ENCODE measurements at places on chromosomes 5 and 9.

DNA sequence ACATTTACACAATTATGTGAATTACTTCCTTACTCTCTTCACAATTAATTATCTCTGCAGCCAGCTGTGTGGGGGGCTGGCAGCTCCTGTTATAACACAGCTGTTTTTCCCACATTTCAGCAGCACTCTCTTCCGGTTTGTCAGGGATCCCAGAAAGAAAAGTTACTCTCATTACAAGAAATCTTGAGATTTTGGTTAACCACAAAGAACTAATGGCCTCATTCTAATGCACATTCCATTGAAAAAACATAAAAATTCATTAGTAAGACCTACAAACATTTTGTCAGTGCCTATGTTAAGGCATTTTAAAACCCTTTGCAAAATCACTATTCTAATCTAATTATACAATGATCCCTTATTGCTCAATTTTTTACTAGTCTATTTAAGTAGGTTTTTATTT is 64.1 kb downstream of the PDE4D start:
- DNase-seq, result no peak

DNA sequence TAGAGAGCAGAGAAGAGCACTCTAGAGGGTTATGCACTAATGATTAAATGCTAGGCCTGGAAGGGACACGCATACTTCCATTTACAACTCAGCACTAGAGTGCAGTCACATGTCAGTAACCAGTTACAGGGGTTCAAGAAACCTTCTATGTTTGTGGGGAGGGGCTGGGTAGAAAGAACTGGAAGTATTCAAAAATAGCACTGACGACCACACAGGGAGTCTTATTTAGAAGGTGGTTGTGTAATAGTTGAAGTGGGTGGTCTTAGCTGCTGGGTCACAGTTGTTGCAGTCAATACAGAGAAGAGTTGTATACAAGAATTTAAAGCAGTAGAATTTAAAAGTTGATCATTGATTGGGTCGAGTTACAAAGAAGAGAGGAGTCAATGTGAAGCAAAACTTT is 15.4 kb downstream of the AOPEP start:
- DNase-seq, result no peak

DNA sequence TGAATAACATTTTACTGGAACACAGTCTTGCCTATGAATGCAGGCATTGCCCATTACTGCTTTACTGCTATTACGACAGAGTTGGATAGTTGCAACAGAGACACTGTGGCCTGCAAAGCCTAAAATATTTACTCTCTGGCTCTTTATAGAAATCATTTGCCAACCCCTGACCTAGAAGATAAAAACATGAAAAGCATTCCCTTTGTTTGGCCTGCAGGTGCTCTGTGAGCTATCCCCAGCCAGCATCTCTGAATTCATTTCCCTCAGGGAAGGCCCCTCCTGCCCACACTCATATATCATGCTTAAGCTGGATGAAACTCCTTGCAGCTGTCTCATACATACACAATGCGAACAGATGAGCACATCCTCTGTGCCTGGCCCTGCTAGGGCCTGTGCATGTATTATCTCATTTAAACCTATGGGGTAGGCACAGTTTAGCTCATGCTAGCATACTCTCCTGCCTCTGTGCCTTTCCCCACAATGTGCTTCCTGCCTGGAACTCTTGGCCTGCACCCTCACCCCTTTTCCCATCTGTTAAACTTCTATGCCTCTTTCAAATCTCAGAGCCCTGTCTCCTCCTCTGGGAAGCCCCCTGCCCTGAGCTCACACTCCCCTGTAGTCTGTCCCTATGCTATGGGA is 193.1 kb downstream of the PAX5 start:
- DNase-seq, result no peak

GRCh38 chr9:20358207-20358606 is 264.1 kb downstream of the MLLT3 start:
- DNase-seq, result no peak

GRCh38 chr5:157342822-157343402 is 77.0 kb downstream of the CYFIP2 start:
- no peak for DNase-seq

DNA sequence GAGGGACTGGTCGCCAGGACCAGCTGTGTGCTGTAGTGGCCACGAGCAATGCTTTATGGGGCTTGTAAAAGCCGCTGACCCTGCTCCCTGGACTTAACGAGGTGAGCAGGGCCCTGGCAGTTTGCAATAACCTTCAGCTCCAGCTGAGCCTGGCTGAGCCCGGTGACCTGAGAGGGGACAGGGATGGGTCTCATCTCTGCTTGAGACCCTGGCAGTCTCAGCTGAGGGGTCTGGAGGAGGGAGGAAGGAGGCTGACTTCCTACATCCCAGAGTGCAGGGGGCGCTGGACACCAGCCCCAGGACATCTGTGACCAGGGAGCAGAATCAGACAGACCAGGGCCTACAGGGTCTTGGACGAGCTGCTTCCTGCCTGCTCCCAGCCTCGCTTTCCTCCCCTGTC is 277.5 kb upstream of the MVB12B start:
- DNase-seq, result no peak

DNA sequence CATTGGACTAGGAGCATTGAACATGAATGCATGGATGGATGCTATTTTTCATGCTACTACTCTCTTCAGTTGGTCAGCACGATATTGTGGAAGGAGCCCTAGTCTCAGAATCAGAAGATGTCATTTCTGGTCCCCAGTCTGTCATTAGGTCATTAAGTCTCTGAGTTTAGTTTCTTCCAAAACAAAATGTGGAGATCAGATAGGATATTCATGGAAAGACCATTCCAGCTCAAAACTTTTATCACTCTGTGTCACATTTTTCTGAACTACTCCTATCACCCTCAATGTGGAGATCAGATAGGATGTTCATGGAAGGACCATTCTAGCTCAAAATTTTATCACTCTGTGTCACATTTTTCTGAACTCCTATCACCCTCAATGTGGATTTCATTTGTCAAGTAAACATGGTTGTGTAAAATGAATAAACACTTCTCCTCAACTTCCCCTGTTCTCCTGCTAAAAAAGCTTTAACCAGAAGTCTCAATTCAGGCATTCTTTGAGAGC is 296.8 kb downstream of the MRPS30 start:
- DNase-seq, result no peak

- DNase-seq, result no peak
Measured at GRCh38 chr5:174412374-174412773, 312.0 kb upstream of the MSX2 start.

DNA sequence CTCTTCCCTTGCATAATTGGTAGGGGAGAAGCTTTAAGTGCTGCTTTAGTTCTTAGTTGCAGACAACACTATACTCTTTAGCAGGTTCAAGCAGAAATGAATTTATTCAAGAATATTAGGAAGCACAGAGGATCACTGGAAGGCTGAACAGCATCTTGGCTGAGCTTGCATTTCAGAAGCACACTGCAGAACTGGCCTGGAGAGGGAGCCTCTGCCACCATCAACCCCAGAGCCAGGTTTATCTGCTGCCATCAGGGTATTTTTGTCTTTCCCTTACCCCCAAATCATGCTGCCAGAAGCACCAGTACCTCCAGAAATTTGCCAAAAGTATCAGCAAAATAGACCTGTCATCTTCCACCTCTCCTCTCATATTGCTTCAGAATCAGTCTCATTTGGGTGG is 440.7 kb downstream of the DMAC1 start:
- DNase-seq, result no peak

DNA sequence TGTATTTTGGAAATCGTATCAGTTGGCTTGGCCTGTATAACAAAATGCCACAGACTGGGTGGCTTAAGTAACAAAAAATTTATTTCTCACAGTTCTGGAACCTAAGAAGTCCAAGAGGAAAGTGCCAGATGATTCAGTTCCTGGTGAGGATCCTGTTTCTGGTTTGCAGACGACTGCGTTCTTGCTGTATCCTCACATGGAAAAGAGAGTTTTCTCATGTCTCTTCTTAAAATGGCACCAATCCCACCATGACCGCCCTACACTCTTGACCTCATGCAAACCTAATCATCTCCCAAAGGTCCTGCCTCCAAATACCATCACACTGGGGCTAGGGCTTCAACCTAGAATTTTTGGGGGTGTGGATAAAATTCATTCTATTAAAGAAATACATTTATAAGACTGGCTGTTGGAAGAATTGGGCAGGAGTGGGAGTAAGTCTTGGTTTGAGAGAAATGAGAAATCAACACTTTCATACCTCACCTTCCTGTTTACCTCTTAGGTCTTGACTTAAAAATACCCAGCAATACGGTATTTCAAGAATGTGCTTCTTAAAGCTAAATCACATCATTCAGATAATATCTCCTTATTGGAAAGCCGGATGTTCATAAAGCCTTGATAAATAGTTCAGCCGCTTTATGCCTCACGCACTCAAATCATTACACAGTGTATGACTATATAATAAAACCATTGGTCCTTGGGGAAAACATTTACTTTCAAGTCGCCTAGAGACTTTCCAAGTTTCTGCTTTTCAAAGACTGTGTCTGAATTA is 28.7 kb downstream of the PTTG1 start:
- DNase-seq, result no peak

DNA sequence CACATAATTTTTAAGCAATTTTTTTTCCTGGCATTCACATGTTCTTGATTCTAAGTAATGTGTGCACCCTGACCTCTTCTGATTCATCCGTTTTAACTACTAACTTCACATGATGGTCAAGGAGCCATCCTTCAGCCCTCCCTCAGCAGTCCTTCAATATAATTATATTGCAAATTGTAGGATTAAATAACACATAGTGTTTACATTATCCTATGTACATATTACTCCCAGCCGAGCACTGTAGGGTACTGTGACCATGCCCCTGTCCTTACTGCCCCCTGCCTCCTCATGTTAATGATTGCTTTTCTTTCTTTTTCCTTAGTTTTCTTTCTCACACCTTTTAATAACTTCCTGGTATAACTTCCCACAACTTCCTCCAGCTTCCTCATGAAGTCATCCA is 96.3 kb upstream of the FANCC start:
- DNase-seq, result no peak

DNA sequence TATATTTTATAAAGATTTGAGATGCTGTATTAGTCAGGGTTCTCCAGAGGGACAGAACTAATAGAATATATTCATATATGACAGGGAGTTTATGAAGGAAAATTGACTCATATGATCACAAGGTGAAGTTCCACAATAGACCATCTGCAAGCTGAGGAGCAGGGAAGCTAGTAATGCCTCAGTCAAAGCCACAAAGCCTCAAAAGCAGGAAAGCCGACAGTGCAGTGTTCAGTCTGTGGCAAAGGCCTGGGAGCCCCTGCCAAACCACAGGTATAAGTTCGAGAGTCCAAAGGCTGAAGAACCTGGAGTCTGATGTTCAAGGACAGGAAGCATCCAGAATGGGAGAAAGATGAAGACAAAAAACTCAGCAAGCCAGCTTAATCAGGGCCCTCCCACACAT is 382.2 kb downstream of the LRRC70 start:
- DNase-seq, result no peak

DNA sequence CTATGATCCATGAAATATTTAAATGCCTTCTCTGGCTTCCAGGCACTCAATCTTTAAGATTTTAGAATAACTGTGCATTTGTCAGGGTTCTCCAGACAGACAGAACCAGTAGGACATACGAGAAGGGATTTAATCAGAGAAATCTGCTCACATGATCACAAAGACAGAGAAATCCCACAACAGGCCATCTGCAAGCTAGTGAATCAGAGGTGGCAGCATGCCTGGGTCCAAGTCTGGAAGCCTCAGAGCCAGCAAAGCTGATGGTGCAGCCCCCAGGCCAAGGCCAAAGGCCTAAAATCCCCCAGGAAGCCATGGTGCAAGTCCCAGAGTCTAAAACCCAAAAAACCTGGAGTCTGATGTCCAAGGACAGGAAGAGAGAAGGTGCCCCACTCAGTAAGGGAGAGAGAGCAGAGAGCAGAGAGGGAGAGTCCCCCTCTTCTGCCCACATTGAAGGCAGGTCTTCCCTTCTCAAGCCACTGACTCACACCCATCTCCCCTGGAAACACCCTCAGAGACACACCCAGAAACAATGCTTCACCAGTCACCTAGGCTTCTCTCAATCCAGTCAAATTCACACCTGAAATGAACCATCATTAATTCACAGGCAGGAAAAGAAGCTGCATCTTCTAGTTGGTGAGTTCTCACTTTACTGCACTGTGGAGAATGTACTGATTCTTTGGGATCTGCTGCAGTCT is 48.7 kb downstream of the CAMSAP1 start:
- no peak for DNase-seq

GRCh38 chr5:669111-669841 is 23.9 kb downstream of the TPPP start:
- no peak for DNase-seq

GRCh38 chr9:87157366-87158031 is 210.2 kb upstream of the GAS1 start:
- no peak for DNase-seq

DNA sequence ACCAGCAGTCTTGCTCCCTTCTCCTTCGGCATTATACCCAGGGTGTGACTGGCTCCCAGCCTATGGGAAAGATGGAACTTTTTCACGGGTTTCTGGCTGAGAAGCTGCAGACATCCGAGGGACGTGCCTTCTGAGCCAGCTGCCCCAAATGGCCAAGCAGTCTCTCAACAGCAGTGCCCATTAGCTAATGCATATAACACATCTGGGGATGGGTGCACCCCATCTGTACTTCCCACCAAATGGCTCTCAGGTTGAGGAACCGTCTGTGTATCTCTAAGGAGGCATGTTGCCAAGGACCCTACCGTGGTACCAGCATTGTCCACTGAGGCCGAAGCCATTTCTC is 25.0 kb downstream of the C5orf15 start:
- DNase-seq, result no peak

GRCh38 chr5:454936-455335 is 12.0 kb downstream of the EXOC3 start:
- DNase-seq, result no peak

DNA sequence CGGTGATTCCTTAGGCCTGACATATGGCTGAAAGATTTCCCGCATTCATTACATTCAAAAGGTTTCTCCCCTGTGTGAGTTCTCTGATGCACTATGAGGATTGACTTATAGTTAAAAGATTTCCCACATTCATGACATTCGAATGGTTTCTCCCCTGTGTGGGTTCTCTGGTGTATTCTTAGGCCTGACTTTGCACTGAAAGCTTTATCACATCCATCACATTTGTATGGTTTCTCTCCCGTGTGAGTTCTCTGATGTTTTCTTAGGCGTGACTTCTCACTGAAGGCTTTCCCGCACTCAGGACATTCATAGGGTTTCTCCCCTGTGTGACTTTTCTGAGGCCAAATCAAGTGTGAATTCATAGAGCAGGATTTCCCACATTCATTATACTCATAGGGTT is 35.8 kb downstream of the ZNF782 start:
- no peak for DNase-seq

DNA sequence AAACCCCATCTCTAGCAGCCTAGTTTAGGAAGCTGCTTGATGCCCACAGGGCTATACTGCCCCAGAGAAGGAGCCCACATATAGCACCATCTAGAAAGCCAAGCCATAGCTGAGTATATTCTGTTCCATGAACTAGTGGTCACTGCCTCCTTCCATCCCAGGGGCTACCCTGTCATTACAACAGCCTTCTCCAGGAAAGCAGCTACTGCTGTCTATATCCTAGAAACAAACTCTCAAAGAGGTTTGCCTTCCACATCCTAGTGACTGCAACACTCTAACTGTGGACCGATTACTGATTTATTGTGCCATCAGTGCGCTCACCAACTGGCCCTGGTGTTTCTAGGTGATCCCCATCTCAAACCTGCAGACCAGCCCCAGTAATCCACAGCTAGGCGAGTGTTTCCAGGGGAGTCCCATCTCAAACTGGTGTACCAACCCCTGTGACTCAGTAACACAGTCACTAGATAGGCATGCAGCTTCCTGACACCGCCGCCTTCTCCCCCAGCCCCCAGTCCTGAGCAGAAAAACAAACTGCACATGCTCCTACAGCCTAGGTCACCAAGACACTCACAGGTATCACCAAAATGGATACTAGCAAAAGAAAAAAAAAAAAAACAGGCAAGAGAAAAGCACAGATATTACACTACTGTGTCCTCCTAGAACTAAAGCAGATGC is 14.8 kb downstream of the SPTLC1 start:
- DNase-seq, result no peak
